Stimulated activated CD4-positive, alpha-beta T cell treated with anti-CD3 and anti-CD28 coated beads, TNF-alpha, amount 100 ng/mL, for 4 hours (primary cell): ENCODE measurements at places on chromosomes 4 and X.

GRCh38 chrX:24259544-24260240, 54.2 kb downstream of the SUPT20HL2 start:
- DNase-seq: no peak

DNA sequence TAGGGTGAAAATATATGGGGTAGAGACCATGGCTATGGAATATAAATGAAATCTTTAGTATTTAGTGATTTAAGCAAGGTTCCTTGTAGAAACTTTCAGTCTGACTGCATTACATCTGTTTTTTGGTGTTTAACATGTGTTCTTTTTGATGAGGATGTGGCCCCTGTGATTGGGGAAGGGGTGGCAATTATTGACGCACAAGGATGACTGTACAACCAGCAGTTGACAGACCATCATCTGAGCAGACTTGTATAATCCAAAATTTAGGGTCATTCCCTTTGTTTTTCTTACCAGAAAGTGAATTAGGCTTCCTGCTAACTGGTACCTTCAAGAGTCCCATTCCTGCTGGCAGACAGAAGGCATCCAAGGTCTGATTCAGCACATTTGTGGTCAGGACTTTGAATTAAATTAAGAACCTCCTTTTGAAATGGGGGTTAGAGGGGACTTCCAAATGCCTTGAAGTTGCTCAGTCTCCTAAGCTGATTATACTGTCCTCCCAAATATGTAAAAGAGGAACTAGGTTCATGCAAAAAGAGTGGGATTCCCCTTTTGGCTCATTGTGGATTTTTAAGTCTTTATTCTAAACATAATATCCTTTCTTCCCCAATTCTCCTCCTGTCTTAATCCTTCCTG, 112.4 kb upstream of the CXCL13 start:
- no peak for DNase-seq

GRCh38 chr4:163048447-163048846, 118.2 kb downstream of the NAF1 start:
- no peak for DNase-seq

DNA sequence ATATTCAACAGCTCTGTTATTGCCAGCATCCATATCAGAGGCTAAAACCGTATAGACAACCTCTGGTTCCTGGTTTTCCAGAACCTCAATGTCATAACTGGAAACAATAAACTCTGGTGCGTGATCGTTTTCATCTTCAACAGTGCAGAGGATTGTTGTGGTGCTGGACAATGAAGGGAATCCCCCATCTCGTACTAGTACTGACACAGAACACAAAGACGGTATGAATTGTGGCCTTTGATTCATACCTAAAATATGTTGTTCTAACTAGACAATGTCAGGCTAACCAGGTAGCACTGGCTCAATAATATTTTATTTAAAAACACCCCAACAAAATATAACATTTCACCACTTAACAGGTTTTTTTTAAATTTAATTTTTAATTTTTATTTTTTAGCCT, 186.9 kb downstream of the DCHS2 start:
- DNase-seq: no peak

- no peak for DNase-seq
Measured at GRCh38 chr4:78477276-78477675, 74.3 kb upstream of the ANXA3 start.
